Head of caudate nucleus (tissue), 42 donors: ENCODE measurements at places on chromosomes 5 and 9.

- DNase-seq: no peak
Measured at GRCh38 chr9:137960496-137960895, 82.9 kb downstream of the CACNA1B start.

DNA sequence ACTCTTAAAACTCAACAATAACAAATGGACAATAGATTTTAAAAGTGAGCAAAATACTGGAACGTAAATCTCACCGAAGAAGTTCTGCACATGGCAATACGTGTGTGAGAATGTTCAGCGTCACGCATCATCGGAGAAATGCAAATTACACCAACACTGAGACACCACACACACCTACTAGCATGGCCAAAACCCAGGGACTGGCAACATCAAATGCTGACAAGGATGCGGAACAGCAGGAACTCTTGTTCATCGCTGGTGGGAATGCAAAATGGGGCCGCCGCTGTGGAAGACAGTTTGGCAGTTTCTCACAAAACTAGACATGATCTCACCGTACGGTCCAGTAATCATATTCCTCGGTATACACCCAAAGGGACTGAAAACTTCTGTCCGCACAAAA, 21.6 kb upstream of the CLPTM1L start:
- no peak for DNase-seq

DNA sequence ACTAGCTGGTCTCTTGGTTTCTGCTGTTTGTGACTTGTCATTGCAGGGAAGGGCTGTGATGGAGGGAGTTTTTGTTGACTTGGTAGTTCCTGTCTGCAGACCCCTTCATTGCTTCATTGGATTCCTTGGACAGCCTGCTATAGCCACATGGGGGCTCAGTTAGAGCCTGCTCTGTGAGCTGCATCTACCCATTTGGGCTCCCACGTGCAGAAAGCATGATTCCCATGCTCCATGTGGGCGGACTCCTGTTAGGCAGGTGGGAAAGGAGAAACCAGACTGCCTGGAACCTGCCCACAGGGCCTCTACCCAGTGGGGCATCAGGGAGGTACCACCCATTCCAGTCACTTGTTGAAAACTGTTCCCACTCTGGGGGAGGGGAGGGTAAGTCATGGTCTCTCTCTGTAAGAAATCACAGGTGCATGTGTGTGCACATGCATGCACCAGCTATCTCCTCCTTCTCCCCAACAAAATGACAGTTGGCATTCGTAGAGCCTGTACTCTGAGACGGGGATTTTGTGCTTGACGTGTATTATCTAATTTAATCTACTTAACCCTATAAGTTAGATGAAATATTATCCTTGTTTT, 61.0 kb downstream of the DAPK1 start:
- DNase-seq: no peak

DNA sequence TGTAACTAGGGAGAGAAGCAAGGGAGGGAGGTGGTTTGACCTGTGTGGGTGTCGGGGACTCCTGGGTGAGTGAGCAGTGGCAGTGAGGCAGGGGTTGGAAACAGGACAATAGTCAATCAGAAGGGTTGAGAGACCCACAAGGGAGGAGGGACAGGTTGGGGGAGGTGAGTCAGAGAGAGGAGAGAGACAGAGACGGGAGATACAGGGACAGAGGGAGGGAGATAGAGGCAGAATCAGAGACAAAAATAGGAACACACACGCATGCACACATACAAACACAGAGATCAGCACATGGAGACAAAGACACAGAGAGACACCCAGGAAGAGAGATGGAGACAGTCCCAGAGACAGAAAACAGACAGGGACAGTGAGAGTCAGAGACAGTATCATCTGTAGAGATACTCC, 39.3 kb upstream of the PTGS1 start:
- no peak for DNase-seq

- DNase-seq: no peak
Measured at GRCh38 chr9:123087359-123087888, 54.0 kb downstream of the GPR21 start.

DNA sequence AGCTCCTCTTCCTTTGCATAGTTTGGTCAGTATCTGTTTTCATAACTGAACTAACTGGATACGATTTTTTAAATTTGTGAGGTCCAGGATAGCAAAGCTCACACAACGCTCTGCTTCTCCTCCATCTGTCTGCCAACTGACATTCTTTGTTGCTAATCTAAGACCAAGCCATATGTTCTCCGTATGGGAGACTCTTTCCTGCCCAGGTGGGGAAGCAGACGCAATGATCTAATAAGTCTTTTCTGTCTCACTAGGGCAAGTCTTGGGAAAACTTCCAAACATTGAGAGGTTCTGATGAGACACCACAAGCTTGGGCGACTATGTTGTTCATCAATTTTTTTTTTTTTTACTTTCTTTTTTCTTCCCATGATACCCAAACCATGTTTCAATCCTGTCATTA, 558.5 kb downstream of the EFNA5 start:
- DNase-seq: no peak

DNA sequence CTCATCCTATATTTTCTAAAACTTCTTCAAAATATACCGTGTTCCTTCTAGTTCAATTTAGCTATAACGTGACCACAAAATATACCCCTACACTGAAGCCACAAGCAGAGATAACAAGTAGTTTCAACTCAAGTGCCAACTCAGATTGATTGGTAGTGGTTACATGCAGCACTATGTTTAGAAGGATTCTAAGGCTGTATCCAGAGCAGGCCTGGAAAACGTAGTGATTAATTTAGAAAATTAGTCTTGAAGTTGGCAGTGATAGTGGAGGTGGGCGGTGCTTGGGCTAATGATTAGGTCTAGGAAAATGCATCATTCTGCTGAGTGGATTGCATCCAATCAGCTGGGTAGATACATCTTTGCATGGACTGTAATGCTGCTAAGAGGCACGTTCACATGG, 61.5 kb downstream of the MAMDC2 start:
- no peak for DNase-seq

DNA sequence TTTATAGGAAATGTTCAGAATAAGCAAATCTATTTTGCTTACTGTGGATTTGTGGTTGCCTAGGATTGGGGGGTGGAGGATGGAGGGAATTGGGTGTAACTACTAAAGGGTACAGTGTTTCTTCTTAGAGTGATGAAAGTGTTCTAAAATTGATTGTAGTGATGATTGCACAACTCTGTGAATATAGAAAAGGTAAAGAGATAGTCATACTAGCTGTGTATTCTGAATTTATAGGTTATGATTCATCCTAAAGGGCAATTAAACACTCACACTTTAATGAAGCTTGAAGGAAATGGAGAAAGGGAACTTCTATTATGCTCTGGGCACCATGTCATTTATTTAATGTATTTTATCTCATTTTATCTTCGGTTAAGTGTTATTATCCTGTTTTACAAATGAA, 9.9 kb downstream of the TXNDC8 start:
- no peak for DNase-seq

DNA sequence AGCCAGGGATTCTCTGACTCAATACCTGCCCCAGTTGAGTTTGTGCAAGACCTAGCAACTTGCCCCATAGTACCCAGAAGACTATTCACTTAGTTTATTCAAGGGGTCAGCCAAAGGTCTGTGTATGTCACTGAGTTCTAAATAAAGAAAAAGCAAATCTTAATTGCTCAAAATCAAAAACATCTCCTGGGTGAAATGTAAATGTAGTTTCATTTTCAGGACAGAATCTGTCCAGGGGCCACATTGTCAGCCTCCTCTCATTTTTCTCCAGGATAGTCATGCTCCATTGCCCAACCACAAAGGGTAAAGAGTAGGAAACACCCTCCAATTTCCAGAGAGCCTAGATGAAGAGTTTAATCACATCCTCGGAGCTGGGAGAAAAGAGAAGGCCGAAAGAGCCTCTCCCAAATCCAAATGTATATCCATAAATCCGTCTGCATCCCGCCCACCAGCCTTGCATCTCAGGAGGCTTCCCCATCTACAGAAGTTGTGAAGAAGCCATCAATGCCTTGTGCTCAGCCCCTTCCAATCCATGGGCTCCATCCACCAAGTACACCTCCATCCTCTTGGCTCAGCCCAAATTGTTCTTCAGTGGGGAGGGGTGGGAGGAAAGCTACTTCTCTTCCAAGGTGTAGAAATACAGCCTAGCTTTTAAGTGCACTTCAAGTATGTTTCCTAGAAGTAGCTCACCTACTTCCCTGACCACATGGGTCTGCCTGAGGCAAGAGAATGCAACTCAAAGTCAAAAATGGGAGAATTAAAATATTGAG, 26.9 kb downstream of the ADAM19 start:
- DNase-seq: no peak

- DNase-seq: no peak
Measured at GRCh38 chr5:154320224-154321089, 125.3 kb upstream of the SAP30L start.

DNA sequence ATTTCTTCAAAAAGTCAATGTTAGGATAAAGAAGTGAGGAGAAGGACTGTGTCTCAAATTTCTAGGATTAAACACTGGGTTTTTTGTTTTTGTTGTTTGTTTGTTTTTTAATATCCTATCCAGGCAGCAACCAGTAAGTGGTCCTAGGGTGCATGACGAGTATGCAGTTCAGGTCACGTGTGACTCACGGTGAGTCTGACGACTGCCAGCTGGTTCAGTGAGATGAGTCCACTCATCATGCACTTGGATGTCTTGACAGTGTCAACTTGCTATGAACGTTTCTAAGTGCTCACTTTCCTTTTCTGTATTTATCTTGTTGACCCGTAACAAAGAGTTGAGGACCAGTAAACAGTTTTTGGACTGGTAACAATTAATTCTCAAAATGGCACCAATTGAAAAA, 32.7 kb downstream of the ATG10 start:
- no peak for DNase-seq
